ENCODE measurements at places on chromosomes 4 and X.
A peak's percentile ranks its signal among the peaks of the same experiment; 100 is the strongest.

DNA sequence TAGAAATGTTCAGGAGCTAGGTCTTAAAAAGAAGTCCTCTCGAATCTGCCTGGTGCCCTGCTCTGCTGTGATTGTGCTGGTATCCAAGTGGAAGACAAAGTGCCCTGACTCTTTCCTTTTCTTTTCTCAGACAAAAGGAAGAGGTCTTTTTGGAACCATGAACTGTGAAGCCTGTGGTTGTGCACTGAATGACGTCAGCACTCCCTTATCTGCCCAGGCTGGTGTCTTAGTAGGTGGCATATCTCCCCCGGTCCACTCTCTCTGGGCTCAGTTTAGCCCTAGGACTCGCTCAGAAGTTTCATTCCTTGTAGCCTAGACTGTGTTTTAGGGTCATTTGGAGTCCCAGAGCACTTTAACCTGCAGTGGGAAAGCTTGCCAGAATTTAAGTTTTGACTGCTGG, 400.3 kb upstream of the CT83 start:
- no peak for DNase-seq

GRCh38 chrX:55451626-55451989, 319 bp upstream of the MAGEH1 start:
- no peak for DNase-seq

GRCh38 chr4:168586926-168587325, 90.1 kb downstream of the PALLD start:
- DNase-seq: no peak

DNA sequence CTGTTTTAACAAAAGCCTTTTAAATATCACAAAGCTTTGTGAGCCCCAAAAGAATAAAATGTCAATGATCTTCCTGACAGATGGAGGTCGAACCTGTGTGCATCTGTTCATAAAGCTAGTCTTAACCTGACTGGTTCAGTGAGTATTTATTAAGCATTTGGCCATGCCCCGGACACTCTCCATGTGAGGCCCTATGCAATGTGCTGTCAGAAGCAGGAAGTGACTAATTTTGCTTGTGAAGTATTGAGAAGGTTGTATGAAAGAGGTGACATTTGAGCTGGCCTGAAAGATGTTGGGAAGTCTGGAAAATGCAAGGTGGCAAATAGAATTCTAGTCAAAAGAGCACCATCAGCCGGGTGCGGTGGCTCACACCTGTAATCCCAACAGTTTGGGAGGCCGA, 171.4 kb downstream of the MSL3 start:
- DNase-seq: peak; percentile 22
